ENCODE measurements at places on chromosomes 5 and 9.

- no peak for DNase-seq
These were observed 15.1 kb upstream of the CCL28 start for GRCh38 chr5:43427306-43427705.

DNA sequence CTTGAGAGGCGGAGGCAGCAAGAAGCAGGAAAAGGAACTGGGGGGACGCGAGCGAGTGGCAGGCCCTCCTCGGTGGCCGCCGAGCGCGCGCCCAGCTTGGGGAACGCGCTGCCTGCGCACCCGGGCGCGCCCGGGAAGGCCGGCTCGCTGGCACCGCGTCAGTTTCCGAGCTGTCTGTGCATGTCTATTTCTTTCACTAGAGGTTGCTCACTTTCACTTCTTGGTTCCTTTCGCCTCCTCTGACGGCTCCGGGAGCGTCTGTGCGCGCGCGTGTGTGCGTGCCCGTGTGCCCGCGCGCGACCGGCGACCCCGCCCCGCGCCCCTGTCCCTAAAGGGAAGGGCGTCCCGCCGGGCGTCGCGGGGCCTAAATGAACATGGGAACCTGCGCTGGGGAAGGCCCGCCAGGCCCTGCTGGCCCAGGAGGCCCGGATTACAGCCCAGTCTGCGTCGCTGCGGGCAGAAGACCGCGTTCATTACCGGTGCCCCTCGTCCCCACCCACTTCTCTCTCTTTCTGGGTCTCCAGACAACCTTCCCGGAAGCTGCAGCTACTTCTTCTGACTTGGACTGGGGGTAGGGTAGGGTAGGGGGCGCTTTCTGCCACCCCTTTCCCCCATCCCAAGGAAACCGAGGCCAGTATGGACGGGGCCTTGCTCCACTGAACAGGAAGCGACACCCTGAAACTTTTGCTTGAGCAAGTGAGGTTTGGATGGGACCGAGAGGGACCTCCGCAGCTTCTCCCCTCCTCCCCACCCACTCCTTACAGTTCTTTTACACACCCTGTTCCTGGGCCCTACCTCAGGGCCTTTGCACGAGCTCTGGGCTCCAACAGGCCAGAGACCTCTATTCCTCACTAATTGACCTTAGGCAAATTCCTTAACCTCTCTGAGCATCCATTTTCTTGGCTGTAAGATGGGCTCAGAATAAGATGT, 205.8 kb upstream of the IER5L start:
- peak; percentile 89 for DNase-seq

- no peak for DNase-seq
These were observed 159.0 kb downstream of the HACD4 start for GRCh38 chr9:20872340-20872977.

DNA sequence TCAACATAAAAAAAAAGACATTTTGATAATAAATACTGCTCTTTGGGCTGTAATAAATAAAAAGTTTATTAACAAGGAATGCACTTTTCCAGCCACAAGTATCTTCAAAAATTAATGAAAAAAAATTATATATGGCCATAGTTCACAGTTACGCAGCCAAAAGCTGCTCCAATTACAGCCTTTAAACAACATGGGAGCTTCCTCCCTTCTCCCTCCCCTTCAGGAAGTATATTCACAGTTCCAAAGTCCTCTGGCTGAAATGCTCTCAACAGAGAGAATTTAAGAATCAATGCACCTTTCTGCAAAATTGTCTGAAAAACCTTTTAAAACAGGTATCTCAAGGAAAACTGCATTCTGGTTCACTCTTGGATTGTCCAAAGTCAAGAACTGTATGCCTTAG, 5.9 kb downstream of the PLK2 start:
- DNase-seq: no peak

DNA sequence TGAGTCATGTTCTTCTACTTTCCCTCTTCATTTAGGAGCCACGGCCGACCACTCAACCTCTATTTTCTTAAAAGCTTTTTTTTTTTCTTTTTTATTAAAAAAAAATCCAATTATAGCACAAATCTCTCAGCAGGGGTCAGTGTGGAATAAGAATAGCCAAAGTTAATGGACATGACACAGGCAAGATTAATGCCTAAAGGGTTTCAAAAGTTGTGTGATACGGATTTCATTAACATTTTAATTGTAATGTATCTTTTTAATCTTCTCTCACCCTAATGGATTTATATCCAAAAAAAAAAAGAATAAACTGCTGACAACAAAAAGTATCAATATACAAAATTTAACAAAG, 5.4 kb downstream of the NACC2 start:
- DNase-seq: no peak

DNA sequence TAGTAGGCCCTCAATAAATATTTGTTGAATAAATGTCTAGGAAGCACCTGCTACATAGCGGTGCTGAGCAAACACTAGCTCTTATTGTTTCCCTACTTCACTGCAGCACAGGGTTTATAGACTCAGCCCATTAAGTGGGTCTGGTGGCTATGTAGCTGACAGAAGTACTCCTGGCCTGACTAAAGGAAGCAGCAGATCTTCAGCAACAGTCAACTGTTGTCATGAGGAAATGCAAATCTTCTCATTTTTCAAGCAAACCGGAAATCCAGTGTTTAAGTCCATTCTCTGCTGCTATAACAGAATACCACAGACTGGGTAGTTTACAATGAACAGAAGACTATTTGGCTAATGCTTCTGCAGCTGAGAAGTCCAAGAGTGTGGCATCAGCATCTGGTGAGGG, 2.8 kb upstream of the TEX10 start:
- no peak for DNase-seq

DNA sequence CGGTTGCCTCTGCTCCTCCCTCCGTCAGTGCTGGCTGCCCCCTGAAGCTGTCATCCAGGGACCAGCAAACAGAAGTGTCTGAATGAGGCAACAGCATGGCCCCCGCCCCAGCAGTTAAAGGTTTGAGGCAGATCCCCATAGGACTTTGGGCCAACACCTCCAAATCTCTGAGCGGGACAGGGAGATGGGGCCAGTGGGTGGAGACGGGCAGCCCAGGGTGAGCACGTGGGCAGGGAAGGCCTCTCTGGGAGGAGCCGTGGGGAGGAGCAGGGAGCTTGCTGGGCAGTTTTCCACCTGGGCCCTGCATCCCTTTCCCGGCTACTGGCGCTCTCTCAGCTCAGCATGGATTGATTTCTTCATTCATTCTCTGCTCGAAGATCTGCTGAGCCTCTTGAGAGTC, 39.1 kb upstream of the NOTCH1 start:
- DNase-seq: no peak

DNA sequence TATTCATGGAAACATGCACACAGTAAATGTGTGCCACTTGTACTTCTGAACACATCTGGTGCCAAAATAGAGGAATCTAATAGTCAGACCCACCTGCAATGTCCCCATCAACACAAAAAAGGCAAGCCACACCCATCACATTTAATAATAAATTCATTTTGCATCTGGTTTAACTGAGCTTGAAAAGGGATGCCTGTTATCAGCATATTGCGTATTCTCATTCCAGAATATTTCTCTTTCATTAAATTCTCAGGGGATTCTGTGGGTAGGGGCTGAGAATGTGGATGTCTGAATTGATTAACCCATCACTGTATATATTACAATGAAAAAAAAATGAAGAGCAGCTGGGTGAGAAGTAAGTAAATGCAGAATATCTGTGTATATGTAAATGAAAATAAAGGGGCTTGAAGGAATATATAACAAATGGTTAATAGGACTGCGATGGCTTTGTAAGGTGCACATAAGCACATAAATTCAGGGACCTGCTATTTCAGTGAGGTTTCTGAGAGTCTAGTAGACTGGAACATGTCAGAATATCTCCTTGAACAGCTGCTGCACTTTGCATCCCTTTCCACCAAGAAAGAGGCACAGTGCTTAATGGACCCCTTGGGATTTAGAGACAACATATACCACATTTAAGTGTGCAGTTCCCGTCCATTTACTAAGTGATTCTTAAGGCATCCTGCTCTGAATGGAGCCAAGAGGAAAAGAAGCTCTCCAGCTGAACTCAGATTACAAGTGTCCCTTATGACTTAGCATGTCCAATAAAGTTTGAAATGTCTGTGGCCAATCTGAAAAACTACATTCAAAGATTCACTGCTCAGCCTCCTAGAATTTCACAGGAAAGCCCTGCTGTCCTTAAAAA, 104.1 kb upstream of the NIPBL start:
- DNase-seq: no peak

GRCh38 chr9:97943308-97943855, 5.4 kb upstream of the HEMGN start:
- no peak for DNase-seq

DNA sequence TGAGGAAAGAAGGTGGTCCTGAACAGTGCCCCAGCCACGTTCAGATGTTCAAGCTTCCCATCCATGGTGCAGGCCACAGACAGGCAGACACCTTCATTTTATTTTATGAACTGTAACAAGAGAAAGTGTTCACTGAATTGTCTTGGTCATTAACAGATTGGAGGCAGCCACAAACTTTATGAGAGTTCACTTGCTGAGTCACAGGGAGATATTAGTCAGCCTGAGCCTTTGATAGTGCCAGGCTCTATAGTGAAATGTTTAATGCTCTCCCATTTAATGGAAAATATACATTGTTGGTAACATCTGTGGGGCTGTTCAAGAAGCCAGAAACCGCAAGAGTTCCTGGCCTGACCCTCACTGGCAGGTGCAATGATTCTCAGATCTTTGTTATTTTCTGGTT, 237.0 kb downstream of the TENT4A start:
- no peak for DNase-seq

- DNase-seq: no peak
These were observed 367.4 kb upstream of the SMARCA2 start for GRCh38 chr9:1647776-1648175.

DNA sequence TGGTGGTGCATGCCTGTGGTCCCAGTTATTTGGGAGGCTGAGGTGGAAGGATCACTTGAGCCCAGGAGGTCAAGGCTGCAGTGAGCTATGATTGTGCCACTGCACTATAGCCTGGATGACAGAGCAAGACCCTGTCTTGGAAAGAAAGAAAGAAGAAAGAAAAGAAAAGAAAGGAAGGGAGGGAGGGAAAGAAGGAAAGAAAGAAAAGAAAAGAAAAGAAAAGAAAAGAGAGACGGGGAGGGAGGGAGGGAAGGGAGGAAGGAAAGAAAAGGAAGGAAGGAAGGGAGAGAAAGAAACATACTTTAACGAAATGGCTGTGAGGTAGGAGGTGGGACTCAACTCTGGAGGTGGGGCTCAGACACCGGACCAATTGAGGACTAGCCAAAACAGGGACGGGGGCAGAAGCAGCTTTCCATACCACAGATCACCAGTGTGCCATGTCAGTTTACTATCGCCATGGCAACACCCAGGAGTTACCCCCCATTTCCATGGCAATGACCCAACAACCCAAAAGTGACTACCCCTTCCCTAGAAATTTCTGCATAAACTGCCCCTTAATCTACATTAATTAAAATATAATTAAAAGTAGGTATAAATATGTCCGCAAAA, 21.3 kb downstream of the PTGES start:
- DNase-seq: no peak

DNA sequence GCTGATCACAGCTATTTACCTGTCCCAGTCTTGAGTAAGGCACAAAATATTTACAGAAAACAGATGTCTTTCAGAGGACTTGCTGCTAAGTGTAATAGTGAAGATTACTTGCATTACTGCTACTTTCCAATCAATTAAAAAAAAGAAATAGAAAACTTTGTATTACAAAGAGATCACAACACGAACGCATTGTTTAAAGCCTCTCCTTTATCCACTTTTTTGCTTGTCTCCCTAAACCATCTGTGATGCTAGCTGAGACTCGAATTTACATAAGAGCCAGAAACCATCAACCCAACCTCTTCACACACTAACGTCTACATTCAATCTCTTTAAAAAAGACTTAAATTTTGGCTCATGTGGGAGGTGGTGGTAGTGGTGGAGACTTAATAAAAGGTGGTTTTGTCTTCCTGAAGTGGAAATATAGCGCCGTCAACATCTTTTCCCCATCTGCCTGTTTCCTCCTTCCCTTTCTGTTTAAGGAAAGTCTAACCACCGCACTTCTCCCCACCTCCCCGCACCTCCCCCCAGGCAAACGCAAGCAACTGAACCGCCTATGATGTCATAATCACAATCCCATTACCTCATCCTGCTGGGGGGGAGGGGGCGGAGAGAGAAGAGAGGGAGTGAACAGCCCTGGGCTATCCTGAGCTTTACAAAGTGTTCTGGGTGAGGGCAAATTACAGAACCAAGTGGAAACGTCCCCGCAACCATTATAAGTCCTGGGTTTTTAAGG, 948 bp upstream of the FAM53C start:
- DNase-seq: no peak

GRCh38 chr5:141084487-141084989, 9.9 kb upstream of the PCDHB2 start:
- no peak for DNase-seq

DNA sequence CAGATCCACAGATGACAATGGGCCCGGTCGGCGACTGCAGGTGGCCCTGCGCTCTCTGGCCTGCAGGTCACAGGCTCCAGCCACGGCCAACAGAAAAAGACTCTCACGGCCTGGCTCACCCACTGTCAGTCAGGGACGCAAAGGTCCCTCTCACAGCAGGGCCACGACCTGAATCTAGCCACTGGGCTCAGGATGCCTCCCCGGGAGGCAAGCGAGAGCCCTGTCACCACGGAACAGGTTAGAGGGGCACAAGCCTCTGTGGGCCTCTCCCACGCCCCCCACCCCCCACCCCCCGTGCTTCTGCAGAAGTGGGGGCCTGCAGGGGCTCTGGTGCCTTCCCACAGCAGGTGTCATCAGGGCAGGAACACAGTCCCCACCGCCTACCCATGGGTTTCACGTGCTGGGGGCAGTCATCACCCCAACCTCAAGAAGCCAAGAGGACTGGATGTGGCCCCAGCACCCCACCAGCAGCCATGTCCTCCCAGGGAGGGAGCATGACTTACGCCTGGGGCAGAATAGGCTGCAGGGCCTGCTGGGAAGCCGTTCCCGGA, 17.3 kb upstream of the EGFL7 start:
- DNase-seq: no peak

DNA sequence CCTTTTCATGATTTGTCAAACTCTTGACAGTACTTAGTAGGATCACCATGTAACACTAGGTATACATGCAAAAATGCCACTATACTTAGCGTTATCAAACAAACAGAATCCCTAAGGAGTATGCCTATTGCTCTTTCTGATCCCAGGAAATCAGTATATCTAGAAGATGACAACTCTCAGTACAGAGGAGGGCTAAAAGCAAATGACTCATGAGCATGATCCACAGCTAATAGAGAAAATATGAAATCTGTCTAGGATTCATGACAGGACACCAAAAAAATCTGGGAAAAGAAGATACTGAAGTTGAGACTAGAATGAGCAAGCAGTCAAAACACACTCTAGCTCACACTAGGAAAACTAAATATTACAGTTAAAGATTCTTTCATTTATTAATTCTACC, 89.2 kb downstream of the RAPGEF6 start:
- no peak for DNase-seq

DNA sequence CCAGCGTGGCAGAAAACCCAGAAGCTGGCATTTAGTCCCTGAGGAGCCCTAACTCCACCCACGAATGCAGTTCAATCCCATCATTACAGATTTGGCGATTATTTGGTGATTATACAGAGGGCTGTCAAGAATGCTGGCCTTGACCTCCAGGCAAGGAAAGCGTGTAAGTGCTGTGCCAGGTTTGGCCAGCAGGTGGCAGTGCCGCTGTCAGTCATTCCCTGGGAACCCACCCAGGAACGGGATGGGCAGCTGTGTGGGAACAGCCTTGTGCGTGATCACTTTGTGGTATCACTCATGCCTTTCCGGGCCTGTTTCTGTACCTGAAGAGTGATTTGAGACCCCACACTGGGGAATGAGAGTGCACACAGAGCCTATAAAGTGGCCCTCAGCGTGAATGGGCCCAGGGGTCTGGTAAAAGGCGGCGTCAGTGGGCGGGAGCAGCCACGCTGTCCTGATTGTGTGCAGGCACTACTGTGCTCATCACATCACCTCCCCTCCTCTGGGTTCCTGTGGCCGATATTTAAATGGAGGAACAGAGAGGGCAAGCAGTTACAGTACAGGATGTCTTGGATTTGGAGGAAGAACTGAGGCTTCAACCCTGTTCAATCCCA, 215.6 kb downstream of the ROR2 start:
- DNase-seq: no peak
